Hepatocyte (in vitro differentiated cells): ENCODE measurements at places on chromosomes 7 and 10. TPM values are rescaled to one million over a fixed set of nuclear protein-coding genes. Genes with fewer than 3 reads are reported as not detected.

Gene DNAJC30
- 3.0 and 4.7 TPM in 2 replicates for total RNA-seq

Gene ZSWIM8
- 83.7 and 101 TPM in 2 replicates for total RNA-seq

DNA sequence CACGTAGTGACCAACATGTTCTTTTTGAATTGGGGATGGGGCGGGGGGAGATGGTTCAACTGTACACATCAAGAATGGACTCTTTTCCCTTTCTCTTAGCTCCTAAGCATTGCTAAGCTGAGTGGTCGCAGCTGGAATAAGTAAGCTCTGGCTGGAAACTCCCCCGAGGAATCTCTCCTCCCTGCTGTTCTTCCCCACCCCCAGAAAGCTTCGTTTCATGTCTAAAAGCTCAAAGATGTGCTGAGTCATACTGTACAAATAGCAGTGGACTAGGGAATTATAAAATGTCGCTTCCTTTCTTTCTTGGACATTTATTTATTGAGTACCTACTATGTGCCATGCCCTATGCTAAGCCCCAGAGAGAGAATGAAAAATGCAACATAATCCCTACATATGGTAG is 191.1 kb upstream of the ADO start:
- no peak overlapping the region for H3K4me3 ChIP-seq
- H3K27me3 ChIP-seq = no peaks in the 10 kb centered on the region
- H3K27ac ChIP-seq = no peak overlapping the region
- H3K36me3 ChIP-seq = no peaks in the 10 kb centered on the region

GRCh38 chr7:149469806-149470205 is 8.9 kb upstream of the ZNF777 start:
- H3K27me3 ChIP-seq = no peaks in the 10 kb centered on the region
- H3K27ac ChIP-seq = no peak overlapping the region
- no peak for DNase-seq
- H3K4me3 ChIP-seq = no peak overlapping the region
- no peaks in the 10 kb centered on the region for H3K4me1 ChIP-seq

DNA sequence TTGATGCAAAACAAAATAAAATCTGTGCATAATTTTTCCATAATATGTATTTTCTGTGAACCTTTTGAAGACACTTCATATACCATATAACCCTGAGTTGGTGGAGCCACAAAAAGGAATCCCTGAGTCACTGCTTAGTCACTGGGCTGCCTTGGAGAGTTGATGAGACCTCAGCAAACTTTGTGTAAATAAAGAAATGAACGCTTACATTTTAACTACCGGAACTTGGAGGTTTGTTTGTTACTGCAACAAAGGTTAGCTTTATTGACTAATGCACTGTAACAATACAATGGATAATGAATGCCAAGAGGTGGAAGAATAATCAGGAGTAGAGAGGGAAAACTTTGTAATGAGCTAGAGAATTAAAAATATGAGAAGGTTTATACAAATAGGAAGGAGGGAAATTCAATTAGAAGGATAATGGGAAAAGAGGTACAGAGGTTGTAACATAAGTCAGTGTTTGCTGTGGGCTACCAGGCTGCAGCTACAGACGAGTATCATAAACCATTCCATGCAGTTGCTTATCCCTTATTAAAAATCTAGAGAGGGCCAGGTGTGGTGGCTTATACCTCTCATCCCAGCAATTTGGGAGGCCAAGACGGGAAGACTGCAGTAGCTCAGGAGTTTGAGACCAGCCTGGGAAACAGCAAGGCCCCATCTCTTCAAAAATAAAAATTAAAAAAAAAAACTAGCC is 1042.1 kb downstream of the TYW1 start:
- H3K36me3 ChIP-seq = no peaks in the 10 kb centered on the region
- peak; percentile 55 for DNase-seq
- H3K4me1 ChIP-seq = no peaks in the 10 kb centered on the region
- no peak overlapping the region for H3K27ac ChIP-seq

Gene NCF1
- not detected in 2 replicates for total RNA-seq

- peaks cover 20% of the 10 kb centered on the region for H3K4me1 ChIP-seq
- no peaks in the 10 kb centered on the region for H3K36me3 ChIP-seq
- DNase-seq = no peak
- no peaks in the 10 kb centered on the region for H3K27me3 ChIP-seq
- H3K4me3 ChIP-seq = no peak overlapping the region
These were observed 141.7 kb upstream of the TMEM72 start for GRCh38 chr10:44769450-44769849.

DNA sequence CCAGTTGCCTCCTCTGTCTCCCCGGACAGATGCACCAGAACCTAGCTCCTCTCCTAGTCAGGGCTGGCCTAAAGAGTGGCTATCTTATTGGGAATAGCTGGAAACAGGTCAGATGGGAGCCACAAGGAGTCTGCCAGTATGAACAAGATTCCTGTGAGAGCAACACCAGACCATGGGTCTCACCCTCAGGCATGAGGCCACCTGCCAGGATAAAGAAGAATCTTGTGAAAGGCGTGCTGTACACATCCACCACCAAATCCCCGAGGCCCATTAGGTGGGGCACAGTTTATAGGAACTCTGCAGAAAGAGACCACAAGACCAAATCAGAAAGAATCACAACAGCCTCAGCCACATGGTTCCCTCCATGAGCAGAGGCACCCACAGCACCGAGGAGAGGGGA is 325.9 kb downstream of the TNS3 start:
- DNase-seq = no peak
- no peak overlapping the region for H3K4me3 ChIP-seq
- no peak overlapping the region for H3K27ac ChIP-seq
